Activated naive CD8-positive, alpha-beta T cell treated with anti-CD3 and anti-CD28 coated beads, Interleukin-2, amount 10 ng/mL, durations not matched to agents 7 days and 5 days (primary cell): ENCODE measurements at places on chromosomes 6 and 20.

- no peak overlapping the region for H3K4me3 ChIP-seq
- no peaks in the 10 kb centered on the region for H3K4me1 ChIP-seq
- no peak for DNase-seq
- H3K27me3 ChIP-seq = no peaks in the 10 kb centered on the region
Observed at GRCh38 chr6:117215353-117216090, 49.8 kb upstream of the VGLL2 start.

- H3K27me3 ChIP-seq = peaks cover 2% of the 10 kb centered on the region
- no peak overlapping the region for H3K4me3 ChIP-seq
- no peak overlapping the region for H3K27ac ChIP-seq
- no peak for DNase-seq
- no peaks in the 10 kb centered on the region for H3K36me3 ChIP-seq
- peaks cover 2% of the 10 kb centered on the region for H3K4me1 ChIP-seq
Observed at GRCh38 chr6:150687508-150687907, 87.8 kb downstream of the PLEKHG1 start.

DNA sequence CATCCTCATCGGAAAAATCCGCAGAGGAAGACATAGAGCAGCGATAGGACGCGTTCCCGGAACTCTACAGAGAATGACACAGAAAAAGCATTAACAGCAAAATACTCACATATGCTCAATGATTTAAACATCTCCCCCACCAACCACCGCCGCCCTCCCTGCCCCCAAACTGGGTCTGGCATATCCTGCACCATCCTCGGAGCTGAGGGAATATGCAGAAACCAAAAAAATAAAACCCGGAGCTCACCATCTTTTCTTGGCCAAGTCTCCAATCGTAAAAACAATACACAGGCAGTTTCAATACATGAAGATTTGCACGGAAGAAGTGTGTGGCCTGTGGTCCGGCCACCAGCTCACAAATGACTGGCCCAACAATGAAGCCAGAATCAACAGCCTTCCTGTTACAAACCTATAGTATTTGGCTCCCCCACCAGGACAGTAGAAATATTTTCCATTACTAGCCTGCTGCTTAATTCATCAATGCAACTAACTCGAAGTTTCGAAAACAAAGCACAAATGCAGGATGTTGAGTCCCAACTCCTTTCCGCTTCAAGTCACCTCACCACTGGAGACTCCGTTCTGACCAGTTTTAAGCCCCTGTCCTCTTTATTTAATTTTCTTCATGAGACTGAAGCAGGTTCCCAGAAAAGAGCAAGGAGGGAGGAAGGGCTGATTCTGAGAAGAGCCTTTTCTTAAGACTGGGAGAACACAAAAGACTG lies 103.2 kb upstream of the BEND6 start:
- H3K27ac ChIP-seq = no peak overlapping the region
- H3K36me3 ChIP-seq = no peaks in the 10 kb centered on the region
- H3K4me3 ChIP-seq = peak overlapping the region; percentile 70
- peaks cover 19% of the 10 kb centered on the region for H3K4me1 ChIP-seq

DNA sequence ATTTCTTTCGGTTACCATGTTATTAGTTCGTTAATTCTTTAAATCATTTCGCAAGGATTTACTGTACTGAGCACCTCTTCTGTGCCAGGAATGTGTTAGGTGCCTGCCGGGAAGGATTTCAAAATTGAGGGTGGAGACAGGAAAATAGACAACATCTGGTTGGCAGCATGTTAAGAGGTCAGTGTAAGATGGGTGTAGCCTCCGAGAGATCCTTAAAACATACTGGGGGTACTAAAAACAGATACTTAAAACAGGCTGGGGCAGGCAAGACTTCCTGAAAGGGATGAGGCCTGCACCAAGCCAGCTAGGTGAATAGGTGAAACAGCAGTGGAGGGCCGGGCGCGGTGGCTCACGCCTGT lies 178.0 kb upstream of the SGK1 start:
- no peak overlapping the region for H3K4me3 ChIP-seq
- H3K4me1 ChIP-seq = no peaks in the 10 kb centered on the region
- no peak for DNase-seq
- H3K27ac ChIP-seq = no peak overlapping the region

- no peaks in the 10 kb centered on the region for H3K4me1 ChIP-seq
- peak; percentile 53 for DNase-seq
- no peak overlapping the region for H3K4me3 ChIP-seq
- no peaks in the 10 kb centered on the region for H3K36me3 ChIP-seq
- no peak overlapping the region for H3K27ac ChIP-seq
Observed at GRCh38 chr6:142112451-142113061, 20.2 kb upstream of the GJE1 start.

DNA sequence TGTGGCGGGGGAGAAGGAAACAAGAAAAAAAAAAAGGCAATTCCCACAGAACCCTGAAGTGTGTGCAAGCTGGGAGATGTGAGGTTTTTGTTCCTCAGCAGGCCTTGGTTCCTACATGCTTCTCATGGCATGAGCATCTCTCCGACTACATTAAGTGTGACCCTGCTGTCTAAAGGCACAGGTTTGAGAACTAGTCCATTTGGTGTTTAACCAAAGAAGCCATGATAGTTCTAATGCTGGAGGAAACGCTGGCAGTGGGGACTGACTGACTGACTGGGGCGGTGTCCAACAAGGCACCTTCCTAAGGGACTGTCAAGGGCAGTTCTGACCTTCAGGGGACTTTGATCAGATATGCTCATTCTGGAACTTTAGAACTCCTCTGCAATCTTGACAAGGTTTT lies 3.8 kb downstream of the TXNDC5 start:
- DNase-seq = no peak
- H3K4me3 ChIP-seq = no peak overlapping the region
- H3K27me3 ChIP-seq = no peaks in the 10 kb centered on the region
- no peaks in the 10 kb centered on the region for H3K36me3 ChIP-seq
- no peak overlapping the region for H3K27ac ChIP-seq

DNA sequence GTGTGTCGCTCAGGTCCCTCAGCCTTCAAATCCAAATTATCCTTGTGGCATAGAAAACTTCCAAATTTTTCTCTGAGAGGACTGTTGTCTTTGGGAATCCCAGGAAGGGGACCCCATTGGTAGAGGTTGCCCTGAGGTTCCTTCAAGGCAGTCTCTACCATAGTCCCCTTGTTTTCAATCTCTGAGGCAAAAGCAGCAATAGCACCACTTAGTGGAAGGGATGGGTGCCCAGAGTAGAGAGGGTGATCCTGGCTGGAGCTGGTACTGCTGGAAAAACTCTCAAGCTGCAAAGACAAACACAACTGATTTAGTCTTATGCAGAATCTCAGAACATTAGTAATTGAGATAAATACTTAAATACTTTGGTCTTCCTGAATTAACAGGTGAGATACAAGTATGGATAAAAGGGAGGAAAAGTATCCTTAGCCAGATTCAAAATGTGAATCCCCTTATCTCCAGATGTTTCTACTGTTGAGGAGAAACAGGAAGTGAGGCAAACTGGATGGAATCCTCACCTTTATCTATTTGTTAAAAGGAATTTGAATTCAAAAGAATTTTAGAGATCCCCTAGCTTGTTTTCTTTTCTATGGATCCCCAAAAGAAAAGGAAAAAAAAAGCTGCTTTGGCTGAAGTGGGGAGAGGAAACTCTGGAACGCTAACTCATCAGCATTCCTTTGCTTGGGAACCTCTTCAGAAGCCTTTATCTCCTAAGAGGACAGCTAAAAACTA lies 13.4 kb downstream of the ZNF318 start:
- H3K4me1 ChIP-seq = no peaks in the 10 kb centered on the region

DNA sequence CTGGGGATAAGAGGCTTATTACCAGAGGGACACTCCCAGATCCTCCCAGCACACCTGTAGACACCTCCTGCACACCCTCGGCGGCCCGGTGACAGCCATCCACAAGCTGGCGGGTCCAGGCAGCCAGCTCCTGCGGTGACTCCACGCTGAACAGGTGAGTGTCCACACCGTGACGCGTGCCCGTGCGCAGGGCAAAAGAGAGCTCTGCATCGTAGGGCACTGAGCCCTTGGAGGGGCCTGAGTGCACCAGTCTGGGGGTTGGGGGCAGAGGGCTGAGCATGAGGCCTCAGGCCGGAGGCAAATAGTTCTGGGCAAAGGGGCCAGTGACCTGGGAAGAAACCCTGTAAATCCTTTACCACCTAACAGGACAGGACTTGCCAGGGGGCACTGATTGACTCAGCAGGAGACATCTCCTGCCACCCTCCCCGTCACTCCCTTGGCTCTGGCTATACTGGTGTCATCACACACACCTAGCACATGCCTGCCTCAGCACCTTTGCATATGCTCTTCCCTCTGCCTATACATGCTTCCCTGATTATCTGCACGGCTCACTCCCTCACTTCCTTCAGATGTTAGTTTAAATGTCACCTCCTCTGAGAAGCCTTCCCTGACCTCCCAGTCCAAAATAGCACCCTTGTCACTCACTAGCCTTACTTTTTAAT lies 8.9 kb upstream of the CDK5RAP1 start:
- DNase-seq = no peak
- no peak overlapping the region for H3K27ac ChIP-seq
- H3K36me3 ChIP-seq = peaks cover 9% of the 10 kb centered on the region
- peaks cover 2% of the 10 kb centered on the region for H3K4me1 ChIP-seq
- no peaks in the 10 kb centered on the region for H3K27me3 ChIP-seq

DNA sequence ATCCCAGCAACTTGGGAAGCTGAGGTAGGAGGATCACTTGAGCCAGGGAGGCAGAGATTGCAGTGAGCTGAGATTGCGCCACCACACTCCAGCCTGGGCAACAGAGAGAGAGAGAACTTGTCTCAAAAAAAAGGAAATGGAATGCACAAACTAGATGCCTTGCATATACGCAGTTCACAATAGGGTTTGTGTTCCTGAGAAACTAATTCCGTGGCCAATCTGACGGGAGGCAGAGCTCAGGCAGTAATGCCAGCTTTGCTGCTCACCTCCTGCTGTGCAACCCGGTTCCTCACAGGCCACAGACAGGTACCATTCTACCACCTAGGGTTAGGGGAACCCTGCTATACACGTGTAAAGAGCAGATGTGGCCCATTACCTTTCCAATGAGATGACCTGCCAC lies 1.4 kb downstream of the CDK5RAP1 start:
- H3K27ac ChIP-seq = no peak overlapping the region
- H3K4me3 ChIP-seq = peak overlapping the region; percentile 92
- H3K27me3 ChIP-seq = no peaks in the 10 kb centered on the region
- no peak for DNase-seq

- H3K27me3 ChIP-seq = peaks cover 4% of the 10 kb centered on the region
- no peak for DNase-seq
- H3K36me3 ChIP-seq = peaks cover 6% of the 10 kb centered on the region
- H3K27ac ChIP-seq = peak overlapping the region; percentile 68
- peak overlapping the region; percentile 77 for H3K4me3 ChIP-seq
- H3K4me1 ChIP-seq = peaks cover 27% of the 10 kb centered on the region
Observed at GRCh38 chr6:169725125-169726048, 1.1 kb upstream of the PHF10 start.

GRCh38 chr6:15305496-15305895 lies 59.6 kb downstream of the JARID2 start:
- no peak for DNase-seq
- H3K4me1 ChIP-seq = peaks cover 69% of the 10 kb centered on the region
- H3K27me3 ChIP-seq = no peaks in the 10 kb centered on the region
- H3K27ac ChIP-seq = peak overlapping the region; percentile 96
- H3K4me3 ChIP-seq = peak overlapping the region; percentile 75

- H3K27me3 ChIP-seq = no peaks in the 10 kb centered on the region
- peaks cover 2% of the 10 kb centered on the region for H3K36me3 ChIP-seq
- no peak for DNase-seq
- H3K4me3 ChIP-seq = no peak overlapping the region
- H3K4me1 ChIP-seq = no peaks in the 10 kb centered on the region
Observed at GRCh38 chr6:135280375-135281136, 99.4 kb downstream of the MYB start.

GRCh38 chr6:69370763-69371162 lies 426.0 kb downstream of the LMBRD1 start:
- H3K27me3 ChIP-seq = no peaks in the 10 kb centered on the region
- no peak for DNase-seq
- no peaks in the 10 kb centered on the region for H3K4me1 ChIP-seq
- no peak overlapping the region for H3K4me3 ChIP-seq
- no peak overlapping the region for H3K27ac ChIP-seq

DNA sequence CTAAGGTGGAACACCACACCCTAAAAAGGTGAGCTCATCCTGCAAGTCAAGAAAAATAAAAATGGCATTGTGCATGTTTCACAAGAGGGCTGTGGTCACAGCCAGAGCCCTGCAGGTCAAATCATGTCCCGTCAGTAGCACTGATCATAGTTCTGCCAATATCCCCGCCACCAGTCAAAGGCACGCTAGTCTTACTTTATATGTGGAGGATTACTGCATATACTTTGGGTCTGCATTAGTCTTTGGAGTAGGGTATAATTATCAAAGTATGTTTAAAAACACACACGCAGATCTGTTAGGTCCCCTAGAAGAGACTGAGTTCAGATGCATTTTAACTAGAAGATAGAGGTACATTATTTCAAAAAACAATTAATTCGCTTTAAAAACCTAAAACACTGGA lies 1.8 kb downstream of the PERP start:
- H3K4me3 ChIP-seq = no peak overlapping the region
- peaks cover 30% of the 10 kb centered on the region for H3K27me3 ChIP-seq
- no peaks in the 10 kb centered on the region for H3K36me3 ChIP-seq
- H3K4me1 ChIP-seq = peaks cover 17% of the 10 kb centered on the region

- H3K4me3 ChIP-seq = no peak overlapping the region
- peak overlapping the region; percentile 51 for H3K27ac ChIP-seq
- H3K27me3 ChIP-seq = no peaks in the 10 kb centered on the region
- DNase-seq = no peak
- H3K36me3 ChIP-seq = peaks cover 49% of the 10 kb centered on the region
Observed at GRCh38 chr6:17662585-17662984, 44.1 kb downstream of the NUP153 start.

- H3K27me3 ChIP-seq = no peaks in the 10 kb centered on the region
- H3K27ac ChIP-seq = no peak overlapping the region
- no peak for DNase-seq
- no peak overlapping the region for H3K4me3 ChIP-seq
- H3K4me1 ChIP-seq = no peaks in the 10 kb centered on the region
Observed at GRCh38 chr6:96227135-96227534, 211.4 kb downstream of the FUT9 start.

DNA sequence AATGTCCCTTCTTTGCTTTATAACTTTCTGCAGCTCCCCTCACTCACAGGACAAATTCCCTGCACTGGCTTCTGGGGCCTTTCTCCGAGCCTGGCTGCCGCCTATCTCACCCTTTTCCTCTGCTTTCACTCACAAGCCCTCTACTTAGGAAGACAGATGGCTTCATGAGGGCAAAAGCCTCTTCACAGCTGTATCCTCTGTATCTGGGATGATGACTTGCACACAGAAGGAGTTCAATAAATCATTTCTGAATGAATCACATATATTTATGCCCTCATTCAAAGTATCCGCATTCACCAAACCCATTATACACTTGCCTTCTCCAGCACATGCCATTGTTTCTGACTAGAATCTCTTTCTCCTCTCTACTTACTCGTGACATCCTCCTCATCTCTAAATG lies 159.0 kb upstream of the RIPOR2 start:
- no peak overlapping the region for H3K4me3 ChIP-seq
- H3K27ac ChIP-seq = no peak overlapping the region
- DNase-seq = no peak
- H3K27me3 ChIP-seq = no peaks in the 10 kb centered on the region

- no peaks in the 10 kb centered on the region for H3K36me3 ChIP-seq
- H3K27me3 ChIP-seq = peaks cover 13% of the 10 kb centered on the region
- H3K4me1 ChIP-seq = peaks cover 22% of the 10 kb centered on the region
- H3K4me3 ChIP-seq = no peak overlapping the region
Observed at GRCh38 chr20:51628533-51629398, 86.2 kb upstream of the NFATC2 start.

- H3K27me3 ChIP-seq = peaks cover 38% of the 10 kb centered on the region
- peak overlapping the region; percentile 87 for H3K4me3 ChIP-seq
- peaks cover 19% of the 10 kb centered on the region for H3K4me1 ChIP-seq
- peak; percentile 59 for DNase-seq
- H3K27ac ChIP-seq = peak overlapping the region; percentile 74
- H3K36me3 ChIP-seq = no peaks in the 10 kb centered on the region
Observed at GRCh38 chr6:89433252-89434149, 549 bp downstream of the ANKRD6 start.
